Bronchial epithelial cell (primary cell): ENCODE measurements at places on chromosomes 4 and X.
A peak's percentile ranks its signal among the peaks of the same experiment; 100 is the strongest.

DNA sequence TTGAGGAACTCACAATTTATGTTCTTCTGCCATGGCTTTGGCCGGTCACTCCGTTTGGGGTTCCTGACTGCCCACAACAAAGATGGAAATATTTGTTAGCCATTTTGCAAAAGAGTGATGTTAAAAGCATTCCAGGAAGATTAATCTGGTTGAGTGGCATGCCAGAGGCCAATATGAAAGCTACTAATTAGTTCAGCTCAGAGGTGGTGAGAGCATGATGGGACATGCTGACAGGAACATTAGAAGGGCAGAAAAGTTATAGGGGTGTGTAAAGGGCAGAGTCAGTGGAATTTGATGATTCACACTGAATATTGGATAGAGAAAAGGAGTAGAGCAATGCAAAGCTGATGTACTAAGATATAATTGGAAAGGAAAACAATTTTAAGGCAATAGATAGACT is 94.4 kb downstream of the TLL1 start:
- DNase-seq = peak; percentile 97

DNA sequence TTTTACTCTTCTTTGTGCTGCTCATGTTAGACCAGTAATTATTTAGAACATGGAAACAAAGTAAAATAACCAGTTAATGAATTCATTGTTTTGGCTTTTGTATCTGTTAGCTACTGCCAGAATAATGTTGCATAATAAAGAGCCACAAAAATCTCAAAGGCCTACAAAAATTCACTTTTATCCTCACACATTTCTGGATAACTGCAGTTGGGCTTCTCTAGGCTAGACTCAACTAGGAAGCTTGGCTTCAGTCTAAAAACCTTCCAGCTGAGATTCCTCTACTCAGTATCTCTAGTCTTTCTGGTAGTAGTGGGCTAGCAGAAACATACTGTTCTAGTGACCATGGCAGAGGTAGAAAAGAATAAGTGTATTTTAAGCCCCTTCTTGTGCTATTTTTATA is 73.0 kb downstream of the FAT4 start:
- DNase-seq = no peak

DNA sequence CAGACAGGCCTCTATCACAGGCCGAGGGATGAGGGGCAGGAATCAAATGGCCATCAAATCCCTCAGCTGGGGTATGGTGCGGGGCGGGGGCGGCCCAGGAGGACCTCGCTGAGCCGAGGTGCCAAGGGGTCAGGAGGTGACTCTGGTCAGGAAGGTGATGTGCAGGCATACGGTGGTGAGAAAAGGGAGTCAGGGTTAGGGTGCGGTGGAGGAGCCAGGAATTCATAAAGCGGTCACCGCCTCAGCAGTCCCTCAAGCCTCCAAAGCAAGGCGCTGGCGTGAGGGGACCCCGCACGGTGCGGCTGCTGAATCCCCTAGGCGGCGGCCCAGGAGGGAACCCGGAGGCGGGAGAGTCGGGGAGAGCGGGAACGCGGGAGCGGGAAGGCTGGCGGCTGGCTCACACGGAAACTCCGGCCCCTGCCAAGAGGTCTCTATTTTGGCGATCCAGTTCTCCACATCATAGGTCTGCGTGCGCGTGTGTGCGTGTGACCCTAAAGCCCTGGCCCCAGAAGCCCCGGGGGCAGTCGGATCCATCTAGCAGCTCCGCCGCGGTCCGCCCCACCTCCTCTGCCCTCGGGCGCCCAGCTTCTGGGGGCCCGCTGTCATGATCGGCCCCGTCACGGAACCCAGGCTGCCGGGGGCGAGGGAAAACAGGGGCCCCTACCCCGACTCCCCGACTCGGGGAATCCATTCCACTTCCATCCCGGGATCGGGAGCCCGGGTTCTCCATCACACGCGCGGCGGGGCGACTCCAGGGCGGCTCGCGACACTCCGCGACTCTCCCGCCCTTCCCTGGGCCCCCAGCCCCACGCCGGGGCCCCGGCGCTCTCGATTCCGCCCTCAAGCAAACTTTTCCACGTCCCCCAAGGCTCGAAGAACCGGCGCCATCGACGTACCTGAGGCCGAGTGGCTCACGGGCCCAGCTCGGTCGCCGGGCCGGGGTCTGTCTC is 593 bp downstream of the ELF4 start:
- no peak for DNase-seq

DNA sequence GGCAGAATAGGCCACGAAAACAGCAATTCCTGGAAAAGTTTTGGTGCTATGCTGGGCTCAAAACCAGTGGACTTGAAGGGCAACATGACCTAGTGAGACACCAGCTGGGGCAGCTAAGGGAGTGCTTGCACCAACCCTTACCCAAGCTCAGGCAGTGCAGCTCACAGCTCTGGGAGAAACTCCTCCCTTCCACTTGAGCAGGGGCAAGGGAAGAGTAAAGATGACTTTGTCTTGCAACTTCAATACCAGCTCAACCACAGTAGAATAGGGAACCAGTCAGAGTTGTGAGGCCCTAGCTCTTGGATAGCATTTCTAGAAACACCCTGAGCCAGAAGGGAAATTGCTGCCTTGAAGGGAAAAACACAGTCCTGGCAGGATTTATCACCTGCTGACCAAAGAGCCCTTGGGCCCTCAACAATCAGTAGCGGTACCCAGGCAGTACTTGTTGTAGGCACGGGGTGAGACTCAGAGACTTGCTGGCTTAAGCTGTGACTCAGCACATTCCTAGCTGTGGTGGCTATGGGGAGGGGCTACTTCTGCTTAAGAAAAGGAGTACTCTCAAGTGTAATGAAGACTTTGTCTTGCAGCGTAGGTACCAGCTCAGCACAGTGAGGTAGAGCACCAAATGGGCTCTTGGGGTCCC is 19.7 kb upstream of the ABCG2 start:
- DNase-seq = peak; percentile 93

- DNase-seq = no peak
Measured at GRCh38 chr4:99893839-99894160, 427 bp downstream of the LAMTOR3 start.

DNA sequence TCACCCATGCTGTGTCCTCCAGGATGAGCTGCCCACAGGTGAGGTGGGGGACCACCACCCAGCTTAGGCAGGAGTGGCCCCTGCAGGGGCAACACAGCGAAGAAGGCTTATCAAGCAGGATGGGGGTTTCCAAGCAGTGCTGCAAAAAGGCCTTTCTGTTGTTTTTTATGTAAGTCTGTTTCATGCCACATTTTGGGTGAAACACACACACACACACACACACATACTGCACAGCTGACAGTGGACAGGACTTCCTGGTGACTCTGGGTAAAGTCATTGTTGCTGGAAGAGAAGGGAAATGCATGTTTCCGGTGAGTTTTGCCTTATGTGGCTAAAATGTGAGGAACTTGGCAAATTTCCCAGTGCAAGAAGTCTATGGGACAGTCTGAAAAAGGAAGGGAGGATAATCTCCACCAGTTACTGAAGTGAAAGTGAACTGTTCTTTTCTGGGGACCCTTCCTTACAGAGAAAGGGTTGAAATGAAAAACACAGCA is 119.2 kb downstream of the IRF2 start:
- peak; percentile 78 for DNase-seq

- no peak for DNase-seq
Measured at GRCh38 chr4:98827661-98828060, 101.3 kb downstream of the EIF4E start.

DNA sequence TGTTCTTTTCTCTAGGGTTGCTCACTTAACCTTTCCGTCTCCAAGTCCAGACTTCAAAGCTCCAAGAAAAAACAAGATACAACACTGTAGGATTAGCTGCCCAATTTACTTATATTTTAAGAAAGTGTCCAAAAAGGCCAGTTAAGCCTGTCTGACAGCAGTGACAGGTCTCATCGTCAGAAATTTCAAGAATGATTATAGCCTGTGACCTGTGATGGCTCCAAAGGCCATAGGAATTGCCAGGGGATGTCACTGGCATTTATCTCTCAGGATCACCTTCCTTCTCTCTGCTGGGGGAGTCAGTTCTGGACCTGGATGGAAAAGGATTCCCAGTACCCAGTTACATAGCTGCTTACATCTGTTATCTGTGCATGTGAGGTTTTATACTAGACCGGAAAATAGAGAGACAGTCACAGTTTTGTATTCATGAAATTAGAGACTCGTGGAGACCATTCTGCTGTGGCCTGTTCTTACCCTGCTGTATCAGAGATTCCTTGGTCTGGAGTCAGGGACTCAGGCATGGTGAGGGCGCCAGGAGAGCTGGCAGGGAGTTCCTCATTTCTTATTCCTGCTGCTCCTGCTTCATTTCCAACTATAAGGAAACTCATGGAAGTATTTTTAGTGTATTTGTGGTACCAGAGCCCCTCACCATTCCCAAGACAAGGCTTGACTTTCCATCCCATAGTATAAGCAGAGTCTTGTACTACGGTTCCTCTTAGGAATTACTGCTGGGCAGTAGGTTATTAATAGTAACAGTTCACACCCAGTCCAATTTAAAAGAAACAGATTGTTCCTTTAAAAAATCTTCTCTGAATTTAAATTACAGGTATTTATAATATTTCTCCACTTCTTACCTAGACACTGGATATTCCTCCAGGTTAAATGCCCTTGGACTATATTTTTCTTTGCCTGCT is 220.8 kb downstream of the SHROOM3 start:
- no peak for DNase-seq

DNA sequence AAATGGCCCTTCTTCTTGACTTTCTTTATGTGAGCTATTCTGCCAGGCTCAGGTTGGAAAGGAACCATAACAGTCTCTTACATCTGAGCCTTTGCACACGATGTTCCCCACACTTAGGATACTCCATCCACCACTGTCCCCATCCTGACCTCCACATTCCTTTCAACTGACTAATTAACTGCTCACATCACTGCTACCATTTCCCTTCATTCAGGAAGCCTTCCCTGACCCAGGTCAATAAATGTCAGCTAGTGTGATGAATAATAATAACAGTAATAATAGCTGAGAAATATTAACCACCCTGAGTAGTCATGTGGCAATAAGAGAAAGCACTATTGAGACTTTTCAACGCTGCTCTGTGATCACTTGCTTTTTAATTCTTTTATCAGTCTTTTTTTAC is 291.7 kb downstream of the KCNIP4 start:
- peak; percentile 75 for DNase-seq

DNA sequence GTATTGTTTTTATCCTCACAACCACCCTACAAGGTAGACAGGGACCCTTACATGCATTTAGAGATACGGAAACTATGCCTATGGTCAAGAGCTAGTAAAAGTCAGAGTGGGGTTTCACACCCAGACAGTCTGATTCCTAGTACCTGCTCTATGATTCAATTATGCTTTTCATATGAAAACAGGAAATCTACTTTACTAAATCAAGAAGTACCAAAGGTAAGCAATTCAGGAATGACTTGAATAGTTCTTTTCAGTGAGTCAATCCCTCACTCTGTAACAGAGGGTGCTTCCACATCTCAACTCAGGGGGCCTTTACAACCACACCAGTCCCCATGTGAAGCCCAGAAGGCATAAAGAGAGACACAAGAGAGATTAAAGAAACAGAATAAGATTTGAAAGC is 191.4 kb downstream of the PPP3CA start:
- DNase-seq = no peak

GRCh38 chr4:36099509-36099908 is 144.8 kb downstream of the ARAP2 start:
- no peak for DNase-seq

GRCh38 chr4:187491286-187491685 is 504.3 kb upstream of the ZFP42 start:
- peak; percentile 15 for DNase-seq

DNA sequence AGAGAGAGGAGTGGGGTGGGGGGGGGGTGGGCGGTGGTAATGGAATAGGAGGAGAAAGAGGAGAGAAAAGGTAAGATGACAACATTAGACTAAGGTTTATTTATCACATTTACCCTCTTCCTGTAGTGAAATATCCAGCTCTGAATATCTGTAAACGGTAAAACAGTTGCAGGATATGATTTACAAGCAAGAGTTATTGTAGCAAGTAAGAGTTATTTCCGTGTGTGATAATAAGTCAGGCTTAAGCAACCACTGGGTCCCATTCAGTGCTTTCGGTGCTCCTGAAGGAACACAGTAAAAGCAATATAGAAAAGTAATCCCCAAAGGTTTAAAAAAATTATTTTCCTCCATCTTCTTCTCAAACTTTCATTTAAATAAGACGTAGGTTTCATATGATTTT is 103.6 kb downstream of the MANBA start:
- DNase-seq = no peak

GRCh38 chr4:180641495-180641894 is 1601.7 kb upstream of the TENM3 start:
- no peak for DNase-seq

DNA sequence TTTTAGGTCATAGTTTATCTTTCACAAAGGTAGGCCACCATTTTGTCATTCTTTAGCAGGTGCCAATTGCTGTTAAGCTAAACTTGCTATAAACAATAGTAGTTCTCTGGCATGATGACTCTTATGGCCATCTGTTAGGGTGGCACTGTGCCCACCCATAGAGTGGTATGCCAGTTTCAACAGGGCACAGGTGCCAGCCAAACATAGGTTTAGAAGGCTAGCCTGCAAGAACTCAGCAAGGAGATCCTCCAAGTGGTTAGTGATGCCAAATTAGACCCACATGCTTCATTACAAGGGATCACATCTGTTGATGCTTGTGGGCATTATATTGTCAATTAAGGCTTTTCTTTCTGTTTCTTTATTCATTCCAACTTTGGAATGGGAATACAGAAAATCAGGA is 204.5 kb downstream of the FMR1NB start:
- no peak for DNase-seq

GRCh38 chrX:23857363-23857762 is 50.4 kb downstream of the APOO start:
- DNase-seq = no peak

GRCh38 chrX:46310815-46311497 is 234.3 kb downstream of the ZNF674 start:
- peak; percentile 67 for DNase-seq

DNA sequence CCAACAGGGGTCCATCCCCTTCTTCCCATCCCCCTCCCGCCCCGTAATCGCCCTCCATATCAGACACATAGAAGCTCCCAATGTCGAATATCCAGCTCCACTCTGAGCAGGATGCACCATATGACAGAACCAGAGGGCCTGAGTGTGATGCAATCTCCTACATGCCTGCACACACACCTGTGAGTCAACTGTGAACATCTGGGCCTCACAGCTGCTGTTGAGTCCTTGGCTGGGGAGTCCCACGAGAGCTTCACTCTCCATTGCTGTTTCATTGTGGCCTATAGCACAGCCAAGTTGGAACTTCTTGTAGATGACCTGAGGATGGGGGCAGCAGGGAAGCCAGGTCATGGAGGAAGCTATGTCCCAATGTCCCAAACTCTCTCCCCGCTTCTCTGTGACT is 8.2 kb downstream of the SLC38A5 start:
- peak; percentile 87 for DNase-seq
